ENCODE measurements at places on chromosomes 3 and 15.
A peak's percentile ranks its signal among the peaks of the same experiment; 100 is the strongest.

DNA sequence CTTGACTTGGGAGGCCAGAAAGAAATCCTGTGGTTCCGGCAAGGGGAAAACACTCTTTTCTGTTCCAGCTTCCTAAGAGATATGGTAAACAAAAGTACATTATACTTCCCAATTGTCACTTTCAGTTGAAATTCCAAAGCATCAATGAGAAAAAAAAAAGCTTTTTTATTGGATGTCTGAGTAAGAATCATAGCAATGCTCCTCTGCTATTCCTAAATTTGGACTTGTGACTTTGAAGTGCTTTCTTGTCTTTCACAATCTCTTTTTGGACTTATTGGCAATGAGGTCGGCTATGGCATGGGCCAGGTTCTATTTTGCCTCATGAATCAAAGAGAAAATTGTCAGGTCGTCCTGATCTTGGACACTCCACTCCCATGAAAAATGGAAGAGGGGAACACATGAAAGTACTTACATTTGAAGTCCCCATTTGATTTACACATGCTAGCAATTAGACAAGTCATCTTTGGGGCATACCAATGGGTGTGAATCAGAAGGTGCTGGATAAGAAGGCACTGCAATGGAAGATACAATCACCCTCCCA, 170.5 kb downstream of the GREM1 start:
- no peak for DNase-seq

DNA sequence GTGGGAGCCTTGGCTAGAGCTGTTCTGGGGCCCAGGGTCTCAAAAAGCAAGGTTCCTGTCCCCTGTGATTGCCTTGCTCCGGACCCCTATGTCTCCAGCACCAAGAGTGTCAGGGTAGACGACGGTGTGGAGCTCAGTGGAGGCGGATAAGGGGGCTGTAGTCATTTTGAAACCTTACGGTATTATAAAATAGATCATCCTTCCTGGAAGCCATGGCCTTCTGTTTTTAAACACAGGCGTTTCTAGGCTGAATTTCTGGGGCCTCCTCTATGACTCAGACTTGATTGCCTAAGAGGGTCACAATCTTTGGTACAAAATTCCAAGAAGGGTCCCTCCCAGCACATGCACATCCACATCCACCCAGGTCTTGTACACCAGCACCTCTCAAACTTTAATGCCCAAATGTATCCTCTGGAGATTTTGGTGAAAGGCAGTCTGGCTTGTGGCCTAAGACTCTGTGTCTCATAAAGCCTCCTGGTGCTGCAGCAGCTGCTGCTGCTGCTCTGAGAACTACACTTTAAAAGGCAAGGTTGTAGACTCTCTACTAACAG, 70.5 kb upstream of the XCR1 start:
- DNase-seq, result no peak

DNA sequence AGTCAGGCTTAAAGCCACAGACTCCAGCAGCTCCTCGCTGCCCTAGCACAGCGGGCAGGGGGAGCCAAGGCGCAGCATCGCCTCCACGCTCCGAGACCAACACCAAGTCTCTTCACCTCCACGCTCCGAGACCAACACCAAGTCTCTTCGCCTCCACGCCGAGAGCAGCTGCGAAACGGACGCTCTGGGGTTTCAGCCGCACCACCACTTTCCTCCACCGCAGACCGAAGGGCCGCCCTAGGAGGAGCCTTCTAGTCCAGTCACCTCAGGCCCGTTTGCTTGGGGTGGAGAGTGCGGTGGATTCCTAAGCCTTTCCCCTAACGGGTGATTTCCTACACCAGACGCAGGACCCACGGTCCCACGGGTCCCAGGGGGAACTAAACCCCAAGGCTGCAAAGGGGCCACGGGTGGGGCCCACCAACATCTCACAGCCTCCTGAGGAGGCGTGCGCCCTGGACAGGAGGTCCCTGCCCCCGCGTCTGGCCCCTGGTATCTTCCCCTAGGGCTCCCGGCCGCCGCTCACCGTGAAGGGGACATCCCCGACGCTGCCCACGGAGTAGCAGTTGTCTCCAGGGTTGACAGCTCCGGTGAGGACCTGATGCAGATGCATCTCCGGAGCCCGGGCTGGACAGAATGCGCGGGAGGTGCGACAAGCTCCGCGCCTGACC, 501 bp downstream of the DMXL2 start:
- DNase-seq, result peak; percentile 7

DNA sequence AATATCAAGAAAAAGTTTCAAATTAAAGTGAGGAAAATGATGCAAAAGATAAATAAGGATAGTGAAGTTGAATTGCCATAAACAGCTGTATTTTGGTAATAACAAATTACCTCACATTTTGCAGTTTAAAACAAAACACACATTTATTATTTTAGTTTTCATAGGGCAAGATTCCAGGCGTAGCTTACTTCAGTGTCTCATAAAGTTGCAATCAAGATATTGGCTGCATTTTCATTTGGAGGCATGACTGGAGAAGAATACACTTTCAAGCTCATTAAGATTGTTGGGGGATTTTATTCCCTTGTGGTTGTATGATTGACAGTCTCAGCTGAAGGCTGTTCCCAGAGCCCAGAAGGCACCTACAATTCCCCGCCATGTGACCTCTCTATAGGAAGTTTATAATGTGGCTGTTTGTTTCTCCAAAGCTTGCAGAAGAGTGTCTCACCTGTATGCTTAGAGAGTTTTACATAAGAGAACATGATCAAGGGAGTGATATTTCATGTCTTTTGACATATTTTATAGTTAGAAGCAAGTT, 151.4 kb downstream of the OTOL1 start:
- DNase-seq, result no peak

GRCh38 chr3:12370758-12371157, 81.9 kb downstream of the PPARG start:
- no peak for DNase-seq

GRCh38 chr3:128402319-128402718, 64.4 kb downstream of the DNAJB8 start:
- DNase-seq, result no peak

DNA sequence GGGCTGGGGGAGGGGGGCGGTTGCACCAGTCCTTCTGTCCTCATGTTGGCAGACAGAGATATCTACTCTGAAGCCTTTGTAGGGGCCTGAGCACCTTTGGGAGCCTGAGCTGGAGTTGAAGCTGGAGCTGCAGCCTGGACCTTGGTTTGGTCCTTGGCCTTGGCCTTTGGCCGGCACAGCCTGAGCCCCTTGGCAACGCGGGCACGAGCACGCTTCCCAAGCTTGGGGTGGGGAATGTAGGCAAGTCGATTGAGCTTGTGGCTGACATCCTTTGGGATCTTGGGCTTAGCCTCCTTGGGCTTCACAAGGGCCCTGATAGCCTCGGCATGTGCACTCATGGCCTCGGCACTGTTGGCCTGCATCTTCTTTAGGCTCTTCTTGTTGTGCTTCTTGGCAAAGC, 8.1 kb upstream of the ST6GAL1 start:
- DNase-seq, result no peak

DNA sequence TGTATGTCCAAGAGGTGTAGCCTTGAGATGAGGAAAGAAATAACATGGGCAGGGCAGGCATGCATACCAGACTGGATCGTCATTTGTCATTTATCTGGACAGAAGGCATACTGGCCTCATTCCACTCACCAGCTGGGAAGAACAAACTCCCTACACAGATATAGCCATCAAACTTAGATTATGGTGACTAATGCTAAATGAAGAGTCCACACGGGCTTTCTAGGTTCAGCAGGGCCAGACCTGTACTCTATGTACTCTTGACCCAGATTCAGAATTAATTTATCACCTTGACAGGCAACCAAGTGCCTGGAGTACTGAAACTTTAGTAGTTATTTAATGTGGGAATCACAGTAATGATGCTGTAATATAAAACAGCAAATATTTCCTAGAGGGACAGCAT, 164.3 kb upstream of the IL12A start:
- DNase-seq, result no peak

- DNase-seq, result no peak
Observed at GRCh38 chr15:97947465-97948260, 12.8 kb upstream of the ARRDC4 start.

GRCh38 chr15:44250566-44251205, 37.8 kb upstream of the GOLM2 start:
- no peak for DNase-seq

DNA sequence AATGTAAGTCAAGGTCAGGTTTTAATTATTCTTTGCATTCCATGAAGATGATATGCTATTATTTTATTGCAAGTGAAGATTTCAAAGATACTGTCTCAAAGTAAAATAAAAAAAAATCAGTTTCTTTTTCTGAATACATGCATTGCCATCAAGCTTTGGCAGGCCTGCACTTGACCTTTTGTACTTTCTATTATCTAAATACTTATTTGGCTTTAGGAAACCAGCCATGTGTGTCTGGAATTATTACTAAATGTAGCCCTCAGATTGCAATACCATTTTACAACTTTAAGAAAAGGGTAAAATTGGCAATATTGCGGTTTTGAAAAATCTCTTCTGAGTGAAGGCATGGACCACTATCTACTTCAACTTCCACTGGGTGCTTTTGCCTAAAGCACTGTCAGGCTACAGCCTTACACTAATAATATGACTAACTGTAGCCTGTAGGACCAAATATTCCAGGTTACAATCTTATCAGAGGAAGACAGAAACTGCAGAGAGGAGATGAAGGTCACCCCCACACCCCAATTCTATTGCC, 349.4 kb upstream of the DCBLD2 start:
- DNase-seq, result no peak

DNA sequence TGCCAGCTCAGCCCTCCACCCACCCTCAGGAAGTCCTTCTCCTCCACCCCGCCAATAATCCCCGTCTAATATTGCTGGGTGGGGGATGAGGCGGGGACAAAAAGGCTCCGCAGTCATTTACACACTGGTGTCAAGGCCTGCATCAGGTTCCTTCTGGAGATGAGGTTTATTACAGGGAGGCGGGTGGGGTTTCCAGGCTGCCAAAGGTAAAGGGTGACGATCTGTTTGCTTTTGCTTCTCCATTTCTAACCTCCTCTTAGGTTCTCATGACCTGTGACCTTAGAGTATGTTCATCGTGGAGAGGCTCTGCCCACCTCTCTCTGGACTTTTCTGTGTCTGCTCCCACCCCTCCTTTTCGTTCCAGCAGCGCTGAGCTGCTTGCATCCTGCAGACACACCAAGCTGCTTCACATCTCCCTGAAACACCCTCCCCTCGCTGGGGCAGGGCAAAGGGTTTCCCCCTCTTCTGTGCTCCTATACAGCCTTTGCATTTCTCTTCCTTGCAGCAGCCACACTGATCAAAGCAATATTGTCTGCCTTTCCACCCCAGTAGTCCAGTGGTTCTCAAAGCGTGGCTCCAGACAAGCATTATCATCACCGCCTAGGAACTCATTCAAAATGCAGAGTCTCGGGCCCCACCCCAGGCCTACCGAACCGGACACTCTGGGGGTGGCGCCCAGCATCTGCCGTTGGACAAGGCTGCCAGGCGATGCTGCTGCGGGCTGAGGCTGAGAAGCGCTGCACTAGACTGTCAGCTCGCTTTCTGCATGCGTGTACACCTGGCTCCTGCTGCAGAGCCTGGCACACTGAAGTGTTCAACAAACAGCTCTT, 26.6 kb downstream of the CA12 start:
- DNase-seq, result no peak

DNA sequence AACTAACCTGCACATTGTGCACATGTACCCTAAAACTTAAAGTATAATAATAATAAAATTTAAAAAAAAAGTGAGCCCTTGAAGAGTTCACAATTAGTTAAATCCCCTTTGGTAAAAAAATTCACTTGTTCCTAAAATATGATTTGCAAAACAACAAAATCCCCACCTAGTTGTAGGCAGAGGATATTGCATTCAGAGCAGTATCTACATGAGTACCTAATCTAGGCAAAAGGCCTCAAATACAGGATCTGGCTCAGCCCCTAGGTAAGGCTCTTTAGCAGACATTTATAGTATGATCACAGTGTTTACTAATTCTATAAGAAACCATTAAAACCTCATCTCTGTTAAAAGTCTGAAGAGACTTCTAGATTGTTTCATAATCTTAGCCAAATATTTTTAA, 89.3 kb upstream of the CCDC80 start:
- no peak for DNase-seq

- DNase-seq, result no peak
Observed at GRCh38 chr3:61564395-61565059, 3.2 kb downstream of the PTPRG start.

GRCh38 chr3:59820352-59820934, 770.6 kb upstream of the CFAP20DC start:
- no peak for DNase-seq

GRCh38 chr3:170517242-170517945, 68.5 kb downstream of the SLC7A14 start:
- no peak for DNase-seq

- no peak for DNase-seq
Observed at GRCh38 chr15:74274470-74275038, 38.4 kb downstream of the CCDC33 start.

DNA sequence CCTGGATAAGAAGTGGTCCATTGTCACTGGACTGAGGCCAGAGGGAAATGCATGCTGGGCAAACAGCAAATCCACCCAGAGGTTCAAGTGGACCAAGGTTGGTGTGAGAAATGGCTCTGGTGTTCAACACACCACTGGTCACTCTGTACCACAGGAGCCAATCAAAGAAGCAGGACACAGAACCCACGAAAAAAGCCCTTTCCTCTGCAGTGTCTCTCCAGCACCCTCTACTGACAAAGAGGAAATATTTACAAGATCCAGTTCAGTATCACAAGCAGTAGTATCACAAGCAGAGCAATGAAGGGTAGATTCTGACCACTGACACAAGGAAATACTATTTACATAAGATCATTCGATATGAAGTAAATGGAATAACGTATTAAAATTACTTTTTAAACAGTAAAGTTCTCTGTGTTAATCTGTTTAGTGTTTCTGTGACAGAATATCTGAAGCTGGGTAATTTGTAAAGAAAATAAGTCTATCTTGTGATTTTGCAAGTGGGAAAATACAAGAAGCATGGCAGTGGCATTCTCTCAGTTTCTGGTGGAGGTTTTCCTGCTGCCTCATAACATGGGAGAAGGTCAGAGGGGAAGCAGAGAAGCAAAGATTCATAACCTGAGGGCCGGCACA, 390.7 kb downstream of the EFHB start:
- no peak for DNase-seq

GRCh38 chr3:72390841-72391240, 457.4 kb downstream of the SHQ1 start:
- no peak for DNase-seq

DNA sequence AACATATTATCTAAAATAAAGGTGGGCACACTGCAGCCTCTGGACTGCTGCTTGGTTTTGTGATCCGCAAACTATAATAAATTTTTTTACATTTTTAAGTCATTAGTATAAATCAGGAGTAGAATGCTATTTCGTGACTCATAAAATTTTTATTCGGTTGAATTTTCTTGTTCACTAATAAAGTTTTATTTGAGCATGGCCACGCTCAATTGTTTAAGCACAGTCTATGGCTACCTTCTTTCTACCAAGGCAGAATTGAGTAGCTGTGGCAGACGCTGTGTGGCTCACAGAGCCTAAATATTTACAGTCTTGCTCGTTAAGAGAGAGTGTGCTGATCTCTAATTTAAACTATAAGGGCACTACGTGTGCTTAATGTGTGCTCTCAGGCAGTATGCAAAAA, 28.9 kb downstream of the ROBO2 start:
- DNase-seq, result no peak

DNA sequence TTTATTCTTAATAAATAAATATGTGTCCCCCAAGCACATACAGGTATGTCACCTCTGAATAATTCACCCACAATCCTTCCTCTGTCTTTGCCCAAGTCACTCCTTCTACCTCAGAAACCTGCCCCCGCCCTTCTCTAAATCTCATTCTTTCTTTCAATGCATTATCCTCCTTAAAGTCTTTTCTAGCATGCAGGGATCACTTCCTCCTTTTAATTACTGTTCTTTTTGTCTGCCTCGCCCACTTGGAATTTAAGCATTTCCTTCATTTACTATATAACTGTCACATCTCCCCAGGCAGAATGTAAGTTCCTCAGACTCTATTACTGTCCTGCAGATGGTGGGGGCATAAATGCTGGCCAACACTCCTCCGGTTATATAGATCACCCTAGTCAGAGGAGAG, 7.8 kb downstream of the CCDC80 start:
- no peak for DNase-seq
